CD8-positive, alpha-beta memory T cell (primary cell): ENCODE measurements at places on chromosomes 6 and 20. TPM values are rescaled to one million over a fixed set of nuclear protein-coding genes. Genes with fewer than 3 reads are reported as not detected.

- H3K27me3 ChIP-seq = no peaks in the 10 kb centered on the region
- no peak overlapping the region for H3K4me3 ChIP-seq
- H3K36me3 ChIP-seq = peaks cover 19% of the 10 kb centered on the region
- H3K27ac ChIP-seq = no peak overlapping the region
- DNase-seq = no peak
- peaks cover 93% of the 10 kb centered on the region for H3K4me1 ChIP-seq
These were observed 130.4 kb upstream of the TRAF3IP2 start for GRCh38 chr6:111736005-111736608.

DNA sequence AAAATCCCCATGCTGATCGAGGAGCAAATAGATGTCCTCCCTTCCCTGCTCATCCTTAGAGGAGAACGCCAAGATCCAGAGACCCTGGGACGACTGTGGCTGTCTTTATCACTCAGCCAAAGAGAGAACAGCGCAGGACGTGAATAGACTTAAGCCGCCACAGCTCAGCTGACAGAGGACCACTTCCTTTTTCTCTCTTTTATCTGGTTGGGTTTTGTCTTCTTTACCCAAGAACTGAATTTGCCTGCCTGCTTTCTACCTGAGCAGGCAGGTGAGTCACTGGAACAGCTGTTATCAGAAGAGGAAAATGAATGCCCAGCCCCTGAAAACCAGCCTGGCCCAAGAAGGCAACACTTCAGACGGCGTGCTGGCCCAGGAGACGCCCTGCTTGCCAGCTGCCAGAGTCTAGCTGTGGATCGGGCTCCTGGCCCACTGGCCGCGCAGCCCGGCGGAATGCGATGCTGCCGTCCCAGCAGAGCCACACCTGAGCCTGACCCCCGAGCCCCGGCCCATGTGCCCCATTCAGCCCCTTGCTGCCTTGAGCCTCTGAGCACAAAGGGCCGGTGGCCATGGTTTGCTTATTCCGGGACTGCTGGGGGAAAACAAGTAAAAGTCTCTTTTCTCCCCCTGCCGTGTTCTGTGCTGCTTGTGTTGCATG, 82.1 kb downstream of the TCP11 start:
- no peak overlapping the region for H3K27ac ChIP-seq
- no peaks in the 10 kb centered on the region for H3K4me1 ChIP-seq
- no peak overlapping the region for H3K4me3 ChIP-seq
- H3K36me3 ChIP-seq = peaks cover 6% of the 10 kb centered on the region

DNA sequence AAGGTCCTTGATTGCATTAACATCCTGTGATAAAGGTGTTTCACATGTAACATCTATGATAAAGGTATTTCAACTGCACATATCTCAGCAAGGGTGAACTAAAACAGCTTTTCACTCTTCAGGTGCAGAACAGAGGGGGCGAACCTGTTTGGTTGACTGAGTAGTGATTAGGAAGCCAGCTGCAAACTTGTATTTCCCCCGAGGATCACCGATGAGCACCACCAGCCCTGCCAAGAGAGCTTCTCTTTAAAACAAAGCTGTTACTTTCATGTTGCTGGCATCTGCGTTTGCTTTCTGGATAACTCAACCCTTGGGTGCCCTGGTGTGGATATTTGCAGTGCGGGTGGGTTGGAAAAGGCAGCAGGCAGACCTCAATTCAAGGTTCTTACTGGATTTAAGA, 39.6 kb downstream of the JAG1 start:
- H3K27ac ChIP-seq = no peak overlapping the region
- H3K27me3 ChIP-seq = no peaks in the 10 kb centered on the region
- H3K4me3 ChIP-seq = no peak overlapping the region
- DNase-seq = no peak

DNA sequence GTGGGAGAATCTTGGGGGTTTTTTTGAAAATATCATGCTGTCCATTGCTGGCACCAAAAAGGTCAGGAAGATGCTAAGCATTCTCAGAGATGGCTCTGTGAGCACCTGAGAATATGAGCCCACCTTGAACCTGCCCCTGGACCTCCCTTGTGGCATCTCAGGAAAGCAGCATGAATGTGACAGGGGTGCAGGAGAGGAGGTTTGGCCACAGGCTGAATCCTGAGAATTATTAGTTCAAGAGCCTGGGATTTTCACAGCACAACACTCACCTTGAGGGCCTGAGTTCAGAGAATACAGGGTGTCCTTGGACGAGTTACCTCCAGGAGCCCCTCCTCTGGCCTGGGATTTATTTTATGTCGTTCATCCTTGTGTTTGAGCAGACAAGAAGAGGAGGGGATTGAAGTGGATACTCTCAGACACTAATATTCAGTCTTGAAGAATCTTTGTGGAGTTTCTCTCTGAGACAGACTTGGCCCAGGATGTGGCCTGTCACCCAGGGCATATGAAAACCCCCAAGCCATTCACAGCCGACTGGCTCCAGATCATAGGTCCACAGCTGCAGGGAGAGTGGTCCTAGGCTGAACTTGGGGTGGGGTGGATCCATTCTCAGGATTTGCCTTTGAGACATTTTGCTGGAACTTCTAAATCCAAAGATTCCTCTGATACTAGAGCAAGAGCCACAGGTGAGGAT, 390.8 kb downstream of the RNGTT start:
- H3K4me1 ChIP-seq = no peaks in the 10 kb centered on the region
- H3K4me3 ChIP-seq = no peak overlapping the region
- H3K36me3 ChIP-seq = no peaks in the 10 kb centered on the region
- H3K27ac ChIP-seq = no peak overlapping the region

DNA sequence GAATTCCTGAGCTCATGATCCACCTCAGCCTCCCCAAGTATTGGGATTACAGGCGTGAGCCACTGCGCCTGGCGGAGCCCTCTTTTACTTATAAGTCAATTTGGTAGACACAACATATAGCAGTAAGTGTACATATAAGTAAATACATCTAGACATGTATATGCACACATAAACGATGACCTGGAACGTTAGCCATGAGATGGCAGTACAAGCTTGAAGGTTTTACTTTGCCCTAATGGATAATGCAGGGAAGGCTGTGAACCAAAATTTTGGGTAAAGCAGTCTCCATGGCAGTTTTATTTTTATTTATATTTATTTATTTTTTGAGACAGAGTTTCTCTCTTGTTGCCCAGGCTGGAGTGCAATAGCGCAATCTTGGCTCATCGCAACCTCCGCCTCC, 2.4 kb upstream of the GNMT start:
- no peaks in the 10 kb centered on the region for H3K36me3 ChIP-seq
- no peak overlapping the region for H3K4me3 ChIP-seq
- no peak overlapping the region for H3K27ac ChIP-seq
- no peaks in the 10 kb centered on the region for H3K27me3 ChIP-seq

GRCh38 chr20:40410028-40410427, 279.0 kb downstream of the MAFB start:
- no peak for DNase-seq
- H3K27ac ChIP-seq = no peak overlapping the region
- H3K36me3 ChIP-seq = no peaks in the 10 kb centered on the region
- H3K4me3 ChIP-seq = no peak overlapping the region

The CYP24A1 gene
- total RNA-seq = 0.58 TPM

The C6orf52 gene
- total RNA-seq = 7.4 TPM

GRCh38 chr6:166581091-166581511, 5.4 kb downstream of the RAMACL start:
- no peak overlapping the region for H3K27ac ChIP-seq
- no peaks in the 10 kb centered on the region for H3K4me1 ChIP-seq
- no peak for DNase-seq
- no peak overlapping the region for H3K4me3 ChIP-seq
- H3K36me3 ChIP-seq = no peaks in the 10 kb centered on the region
- no peaks in the 10 kb centered on the region for H3K27me3 ChIP-seq

The F13A1 gene
- total RNA-seq = 0.51 TPM

The PRPF6 gene
- total RNA-seq = 76.2 TPM

GRCh38 chr6:139690007-139690406, 315.6 kb upstream of the CITED2 start:
- H3K4me3 ChIP-seq = no peak overlapping the region
- DNase-seq = no peak
- no peaks in the 10 kb centered on the region for H3K27me3 ChIP-seq
- no peaks in the 10 kb centered on the region for H3K4me1 ChIP-seq
- no peaks in the 10 kb centered on the region for H3K36me3 ChIP-seq

DNA sequence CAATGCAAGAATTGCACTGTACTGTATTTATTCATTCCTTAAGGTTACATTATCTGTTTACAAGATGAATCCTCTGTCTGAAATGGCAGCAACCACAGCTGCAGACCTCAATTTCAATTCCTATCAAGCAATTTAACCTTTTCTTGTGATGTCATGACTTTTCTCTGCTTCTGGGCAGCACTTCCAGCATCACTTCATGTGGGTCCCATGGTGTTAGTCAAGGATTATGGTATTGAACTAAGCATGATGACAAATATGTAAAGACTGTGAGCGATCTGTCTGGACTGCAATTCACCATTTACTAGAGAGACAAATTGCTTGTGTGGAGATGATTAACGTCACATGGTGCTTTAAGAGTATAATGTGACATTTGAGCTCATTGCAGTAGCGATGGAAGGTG, 90.5 kb upstream of the CCN2 start:
- H3K4me1 ChIP-seq = no peaks in the 10 kb centered on the region
- H3K27ac ChIP-seq = no peak overlapping the region
- no peaks in the 10 kb centered on the region for H3K36me3 ChIP-seq
- no peak for DNase-seq
- no peak overlapping the region for H3K4me3 ChIP-seq
- no peaks in the 10 kb centered on the region for H3K27me3 ChIP-seq

DNA sequence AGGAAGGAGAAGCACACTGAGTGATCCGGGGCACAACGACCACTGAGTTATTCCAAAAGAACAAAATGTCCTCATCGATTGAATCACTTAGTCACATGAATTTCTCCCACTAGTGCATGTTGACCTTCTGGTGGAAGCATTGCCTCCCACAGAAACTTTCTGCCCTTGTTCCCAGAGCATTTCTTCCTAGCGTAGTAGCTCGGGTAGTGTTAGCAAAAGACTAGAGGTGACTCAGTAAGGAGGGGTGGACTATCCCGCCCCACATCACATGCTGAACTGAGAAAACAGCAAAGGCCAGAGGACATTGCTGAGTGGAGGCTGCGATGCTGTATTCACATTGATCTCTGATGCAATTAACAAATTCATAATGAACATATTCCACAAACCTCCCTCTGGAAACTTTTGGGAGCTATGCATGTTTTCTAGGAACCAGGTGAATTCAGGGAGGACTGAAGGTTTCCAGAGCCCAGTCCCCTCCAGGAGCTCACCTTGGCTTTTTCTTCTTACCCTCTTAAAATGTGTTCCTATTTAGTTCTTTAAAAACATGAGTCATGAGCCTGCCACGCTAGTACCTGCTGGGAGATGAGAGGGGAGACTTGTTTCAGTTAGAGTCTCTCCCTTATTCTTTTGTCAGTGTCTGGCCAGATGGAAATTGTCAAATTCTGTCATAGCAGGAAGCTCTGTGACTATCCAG, 507.9 kb downstream of the CDH26 start:
- no peaks in the 10 kb centered on the region for H3K36me3 ChIP-seq
- H3K4me3 ChIP-seq = no peak overlapping the region
- no peaks in the 10 kb centered on the region for H3K27me3 ChIP-seq
- DNase-seq = no peak
- no peaks in the 10 kb centered on the region for H3K4me1 ChIP-seq

DNA sequence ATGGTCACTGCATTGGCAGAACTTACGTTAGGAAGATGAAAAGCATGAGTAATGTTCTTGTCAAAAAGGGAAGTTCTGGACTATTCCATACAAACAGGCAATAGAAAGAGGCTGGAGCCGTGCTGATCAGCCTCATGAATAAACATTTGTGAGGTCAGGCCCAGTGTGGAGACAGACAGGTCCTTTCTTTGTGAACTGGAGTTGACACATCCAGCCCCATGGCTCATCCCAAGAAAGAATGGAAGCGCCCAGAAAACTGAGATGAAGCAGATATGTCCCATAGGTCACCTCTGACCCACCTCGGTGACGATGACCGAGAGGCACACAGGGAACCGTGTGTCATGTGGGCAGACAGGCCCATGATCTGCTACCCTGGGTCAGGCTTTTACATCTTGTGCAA, 276.0 kb upstream of the SGK1 start:
- no peaks in the 10 kb centered on the region for H3K4me1 ChIP-seq
- DNase-seq = no peak
- H3K4me3 ChIP-seq = no peak overlapping the region
- H3K27ac ChIP-seq = no peak overlapping the region
- H3K36me3 ChIP-seq = no peaks in the 10 kb centered on the region
- H3K27me3 ChIP-seq = no peaks in the 10 kb centered on the region

DNA sequence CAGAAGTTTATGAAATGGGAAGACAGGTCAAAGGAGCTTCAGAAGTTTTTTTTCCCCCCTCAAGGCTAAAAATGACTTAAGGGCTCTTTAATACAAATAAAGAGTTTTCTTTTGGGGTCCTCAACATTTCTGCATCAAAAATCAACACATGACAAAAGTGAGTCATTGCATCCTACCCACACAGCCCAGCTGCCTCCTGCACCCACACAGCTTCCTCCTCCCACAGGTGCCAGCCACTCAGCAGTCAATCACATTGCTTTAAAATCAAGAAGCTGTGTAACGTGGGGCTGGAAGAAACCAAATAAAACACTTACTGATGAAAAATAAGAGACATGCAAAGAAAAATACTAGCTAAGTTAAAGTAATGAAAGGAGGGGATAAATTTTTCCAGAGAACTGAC, 68.5 kb downstream of the MAP3K5 start:
- peaks cover 5% of the 10 kb centered on the region for H3K4me1 ChIP-seq
- peak; percentile 27 for DNase-seq
- no peak overlapping the region for H3K27ac ChIP-seq
- H3K36me3 ChIP-seq = no peaks in the 10 kb centered on the region
- no peak overlapping the region for H3K4me3 ChIP-seq

The SLC39A7 gene
- total RNA-seq = 63.1 TPM

The AURKA gene
- total RNA-seq = 50.8 TPM

The SLC52A3 gene
- total RNA-seq = not detected

DNA sequence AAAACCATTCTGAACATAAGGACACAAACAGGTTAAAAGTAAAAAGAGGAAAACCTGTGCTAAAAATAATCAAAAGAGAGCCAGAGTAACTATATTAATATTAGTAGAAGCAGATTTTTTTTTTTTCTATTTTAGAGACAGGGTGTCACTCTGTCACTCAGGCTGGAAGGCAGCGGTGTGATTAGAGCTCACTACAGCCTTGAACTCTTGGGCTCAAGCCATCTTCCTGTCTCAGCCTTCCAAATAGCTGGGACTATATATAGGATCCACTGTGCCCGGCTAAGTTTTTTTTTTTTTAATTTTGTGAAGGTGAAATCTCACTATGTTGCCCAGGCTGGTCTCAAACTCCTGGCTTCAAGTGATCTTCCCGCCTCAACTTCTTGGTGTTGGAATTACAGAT, 33.4 kb upstream of the PLN start:
- no peak overlapping the region for H3K4me3 ChIP-seq
- no peaks in the 10 kb centered on the region for H3K4me1 ChIP-seq
- no peaks in the 10 kb centered on the region for H3K36me3 ChIP-seq
- no peak for DNase-seq

DNA sequence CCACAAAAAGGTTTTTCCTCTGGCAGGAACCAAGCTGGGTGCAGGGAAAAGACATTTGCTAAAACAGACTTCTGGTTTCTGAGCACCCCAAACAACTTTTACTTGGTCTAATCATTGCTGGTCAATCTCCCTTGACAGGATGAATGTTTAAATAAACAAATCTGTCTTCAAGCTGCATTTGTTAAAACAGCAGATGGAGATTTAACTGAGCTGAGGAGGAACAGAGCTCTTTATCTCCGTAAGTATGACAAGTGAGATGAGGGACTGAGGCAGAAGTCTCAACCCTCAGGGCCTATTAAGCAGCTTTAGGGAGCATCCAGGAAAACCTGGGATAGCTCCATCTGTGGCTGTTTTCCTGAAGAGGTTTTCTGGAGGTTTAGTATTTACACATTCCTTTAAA, 40.6 kb downstream of the NINL start:
- H3K27me3 ChIP-seq = no peaks in the 10 kb centered on the region
- H3K27ac ChIP-seq = no peak overlapping the region
- no peaks in the 10 kb centered on the region for H3K36me3 ChIP-seq
- no peak overlapping the region for H3K4me3 ChIP-seq

The RBPJL gene
- total RNA-seq = not detected
